ENCODE measurements at places on chromosomes 7 and 10. TPM values are rescaled to one million over a fixed set of nuclear protein-coding genes. Genes with fewer than 3 reads are reported as not detected.

Gene SYNPO2L
- total RNA-seq, result 0.08 TPM

Gene CPN1
- not detected for total RNA-seq

Gene CPA4
- not detected for total RNA-seq

Gene ABCB4
- 0.87 TPM for total RNA-seq

Gene STAG3
- total RNA-seq, result 4.0 TPM

Gene AEBP1
- total RNA-seq, result 4.2 TPM

GRCh38 chr7:131797841-131798240 is 241.4 kb upstream of the PODXL start:
- H3K27ac ChIP-seq, result no peak overlapping the region
- H3K27me3 ChIP-seq, result peaks cover 39% of the 10 kb centered on the region
- DNase-seq, result no peak
- no peaks in the 10 kb centered on the region for H3K36me3 ChIP-seq
- H3K4me1 ChIP-seq, result no peaks in the 10 kb centered on the region

GRCh38 chr10:75736889-75737579 is 305.6 kb downstream of the LRMDA start:
- no peak overlapping the region for H3K27ac ChIP-seq
- no peaks in the 10 kb centered on the region for H3K4me1 ChIP-seq
- no peak for DNase-seq
- H3K4me3 ChIP-seq, result no peak overlapping the region
- peaks cover 3% of the 10 kb centered on the region for H3K36me3 ChIP-seq
- H3K27me3 ChIP-seq, result peaks cover 52% of the 10 kb centered on the region

DNA sequence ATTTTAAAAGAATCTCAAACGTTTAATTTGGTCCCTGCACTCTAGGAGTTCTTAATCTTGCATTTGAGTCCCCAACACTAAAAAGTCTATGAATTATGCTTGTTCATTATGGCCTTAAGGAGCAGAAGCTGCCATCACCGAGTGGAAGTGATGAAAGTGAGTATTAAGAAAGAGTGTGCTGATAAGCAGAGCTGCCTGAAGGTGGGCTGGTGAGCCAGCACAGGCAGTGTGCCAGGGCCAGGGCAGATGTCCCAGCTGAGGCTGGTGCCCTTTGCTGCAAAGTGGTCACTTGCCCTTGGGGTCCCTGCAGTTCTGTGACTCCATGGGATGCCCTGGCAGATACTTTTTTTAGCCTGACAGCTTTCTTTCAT is 72.9 kb upstream of the LOXL4 start:
- no peak overlapping the region for H3K27ac ChIP-seq
- H3K4me1 ChIP-seq, result peaks cover 3% of the 10 kb centered on the region
- H3K4me3 ChIP-seq, result no peak overlapping the region
- DNase-seq, result no peak
- peaks cover 50% of the 10 kb centered on the region for H3K27me3 ChIP-seq

DNA sequence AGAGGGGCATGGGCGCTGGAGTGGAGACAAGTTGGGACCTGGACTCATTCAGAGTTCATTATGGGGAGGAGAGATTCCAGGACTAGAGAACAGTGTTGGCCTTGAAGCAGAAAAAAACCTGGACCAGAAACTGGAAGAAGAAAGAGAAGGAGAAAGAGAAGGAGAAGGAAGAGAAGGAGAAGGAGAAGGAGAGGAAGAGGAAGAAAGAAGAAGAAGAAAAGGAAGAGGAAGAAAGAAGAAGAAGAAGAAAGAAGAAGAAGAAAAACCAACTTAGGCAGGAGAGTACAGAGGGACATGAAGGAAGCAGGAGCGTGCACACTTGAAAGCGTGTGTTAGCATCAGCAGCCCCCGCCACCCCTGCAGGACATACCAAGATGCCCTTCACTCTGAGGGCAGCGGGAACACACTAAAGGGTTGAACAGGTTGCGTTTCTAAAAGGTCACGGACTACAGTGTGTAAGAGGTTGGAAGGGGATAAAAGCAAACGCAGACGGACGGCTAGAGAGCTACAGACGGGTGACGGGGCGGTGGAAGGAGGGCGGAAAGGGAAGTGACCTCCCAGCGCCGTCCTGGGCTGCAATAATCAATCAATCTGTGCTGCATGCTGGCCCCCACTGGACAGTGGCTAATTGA is 95.3 kb downstream of the SEC61G start:
- peaks cover 18% of the 10 kb centered on the region for H3K27me3 ChIP-seq
- peaks cover 10% of the 10 kb centered on the region for H3K4me1 ChIP-seq
- DNase-seq, result no peak
- H3K4me3 ChIP-seq, result peak overlapping the region; percentile 74

GRCh38 chr10:87634311-87634710 is 25.4 kb upstream of the PAPSS2 start:
- no peak overlapping the region for H3K27ac ChIP-seq
- no peak overlapping the region for H3K4me3 ChIP-seq
- peaks cover 8% of the 10 kb centered on the region for H3K27me3 ChIP-seq
- H3K4me1 ChIP-seq, result no peaks in the 10 kb centered on the region

DNA sequence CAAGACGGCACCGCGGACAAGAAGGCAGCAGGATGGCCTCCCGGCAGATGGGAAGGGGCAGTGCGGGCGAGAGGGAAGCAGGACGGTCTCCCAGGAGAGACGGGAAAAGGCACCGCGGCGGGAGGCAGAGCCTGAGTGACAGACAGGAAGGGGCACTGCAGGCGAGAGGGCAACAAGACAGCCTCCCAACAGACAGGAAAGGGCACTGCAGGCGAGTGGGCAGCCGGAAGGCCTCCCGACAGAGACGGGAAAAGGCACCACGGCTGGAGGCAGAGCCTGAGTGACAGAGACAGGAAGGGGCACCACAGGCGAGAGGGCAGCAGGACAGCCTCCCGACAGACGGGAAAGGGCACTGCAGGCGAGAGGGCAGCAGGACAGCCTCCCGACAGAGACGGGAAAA is 32.6 kb downstream of the ESYT2 start:
- peak overlapping the region; percentile 77 for H3K27ac ChIP-seq
- no peaks in the 10 kb centered on the region for H3K27me3 ChIP-seq
- DNase-seq, result no peak
- H3K4me1 ChIP-seq, result peaks cover 22% of the 10 kb centered on the region

- no peaks in the 10 kb centered on the region for H3K27me3 ChIP-seq
- H3K4me1 ChIP-seq, result peaks cover 20% of the 10 kb centered on the region
- peak overlapping the region; percentile 92 for H3K4me3 ChIP-seq
- peak overlapping the region; percentile 93 for H3K27ac ChIP-seq
Measured at GRCh38 chr7:66682350-66683093, 53.8 kb downstream of the KCTD7 start.

DNA sequence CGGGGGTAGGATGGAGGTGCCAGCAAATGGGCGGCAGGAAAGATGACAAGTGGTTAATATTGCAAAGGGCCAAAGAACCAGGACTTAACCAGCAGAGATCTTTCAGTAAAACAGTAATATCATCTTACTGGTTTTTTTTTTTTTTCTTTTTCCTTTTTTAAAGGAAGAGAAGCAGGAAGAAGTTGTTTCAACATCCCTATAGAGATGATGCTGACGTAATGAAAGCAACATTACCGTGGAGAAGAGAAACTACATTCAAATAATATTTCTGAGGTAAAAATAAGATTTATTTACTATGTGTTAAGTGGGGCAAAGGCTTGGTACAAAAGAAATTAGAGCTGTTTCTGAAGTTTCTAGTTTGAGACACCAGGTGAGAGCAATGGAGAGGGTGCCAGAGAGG is 11.0 kb downstream of the MINDY3 start:
- H3K4me3 ChIP-seq, result no peak overlapping the region
- peak overlapping the region; percentile 24 for H3K27ac ChIP-seq
- H3K36me3 ChIP-seq, result peaks cover 9% of the 10 kb centered on the region
- H3K27me3 ChIP-seq, result no peaks in the 10 kb centered on the region
- no peak for DNase-seq

- H3K27me3 ChIP-seq, result peaks cover 6% of the 10 kb centered on the region
- no peak for DNase-seq
- H3K4me1 ChIP-seq, result peaks cover 3% of the 10 kb centered on the region
- H3K4me3 ChIP-seq, result no peak overlapping the region
- H3K27ac ChIP-seq, result no peak overlapping the region
- H3K36me3 ChIP-seq, result no peaks in the 10 kb centered on the region
Measured at GRCh38 chr10:132510174-132510611, 27.4 kb upstream of the INPP5A start.

- H3K36me3 ChIP-seq, result no peaks in the 10 kb centered on the region
- H3K27ac ChIP-seq, result no peak overlapping the region
- DNase-seq, result no peak
- H3K27me3 ChIP-seq, result peaks cover 20% of the 10 kb centered on the region
Measured at GRCh38 chr10:3595736-3596135, 189.3 kb downstream of the KLF6 start.

GRCh38 chr7:116439005-116439404 is 60.5 kb upstream of the CAV2 start:
- H3K27me3 ChIP-seq, result peaks cover 25% of the 10 kb centered on the region
- no peak for DNase-seq
- no peak overlapping the region for H3K27ac ChIP-seq
- no peak overlapping the region for H3K4me3 ChIP-seq

GRCh38 chr10:101011517-101012423 is 12.2 kb downstream of the LZTS2 start:
- DNase-seq, result no peak
- peaks cover 26% of the 10 kb centered on the region for H3K27me3 ChIP-seq
- peaks cover 17% of the 10 kb centered on the region for H3K4me1 ChIP-seq
- no peak overlapping the region for H3K4me3 ChIP-seq
- H3K36me3 ChIP-seq, result peaks cover 5% of the 10 kb centered on the region
- H3K27ac ChIP-seq, result no peak overlapping the region

DNA sequence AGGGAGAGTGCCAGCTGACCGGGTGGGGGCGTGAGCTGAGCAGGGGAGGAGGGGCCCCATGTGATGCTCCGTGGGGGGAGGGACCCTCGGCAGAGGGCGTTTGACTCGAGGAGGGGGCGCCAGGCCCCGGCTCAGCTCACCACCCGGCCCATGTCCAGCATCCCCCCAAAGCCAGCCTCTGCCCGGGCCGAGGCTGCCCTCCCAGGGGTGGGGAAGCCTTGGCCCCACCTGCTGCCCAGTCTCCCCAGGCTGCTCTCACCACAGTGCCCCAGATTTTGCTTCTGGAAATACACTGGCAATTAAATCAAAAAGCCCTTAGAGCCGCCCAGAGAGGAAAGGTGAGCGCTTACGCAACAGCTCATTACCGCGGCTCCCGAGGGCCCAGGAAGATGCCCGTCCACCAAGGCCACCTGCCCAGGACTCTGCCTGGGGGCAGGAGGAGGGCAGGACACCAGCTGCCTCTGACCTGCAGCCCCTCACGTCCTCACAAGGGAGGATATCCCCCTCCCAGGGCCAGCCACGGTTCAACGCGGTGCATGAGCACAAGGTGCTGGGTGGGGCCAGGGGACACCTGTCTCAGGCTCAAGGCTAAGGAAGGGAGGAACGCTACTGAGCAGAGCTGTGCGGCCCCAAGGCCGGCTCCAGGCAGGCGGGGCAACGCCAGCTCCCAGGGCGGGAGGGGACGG is 70.0 kb upstream of the INPP5A start:
- no peak for DNase-seq
- no peak overlapping the region for H3K27ac ChIP-seq
- H3K4me3 ChIP-seq, result no peak overlapping the region
- no peaks in the 10 kb centered on the region for H3K4me1 ChIP-seq
- H3K36me3 ChIP-seq, result no peaks in the 10 kb centered on the region
- H3K27me3 ChIP-seq, result peaks cover 4% of the 10 kb centered on the region

- no peaks in the 10 kb centered on the region for H3K36me3 ChIP-seq
- DNase-seq, result no peak
- H3K4me1 ChIP-seq, result no peaks in the 10 kb centered on the region
- no peaks in the 10 kb centered on the region for H3K27me3 ChIP-seq
- no peak overlapping the region for H3K27ac ChIP-seq
Measured at GRCh38 chr7:29363636-29364425, 169.3 kb downstream of the CHN2 start.

GRCh38 chr7:87231258-87231657 is 11.7 kb upstream of the TMEM243 start:
- H3K27me3 ChIP-seq, result peaks cover 13% of the 10 kb centered on the region
- DNase-seq, result no peak
- H3K36me3 ChIP-seq, result peaks cover 3% of the 10 kb centered on the region
- no peak overlapping the region for H3K27ac ChIP-seq
- no peak overlapping the region for H3K4me3 ChIP-seq

DNA sequence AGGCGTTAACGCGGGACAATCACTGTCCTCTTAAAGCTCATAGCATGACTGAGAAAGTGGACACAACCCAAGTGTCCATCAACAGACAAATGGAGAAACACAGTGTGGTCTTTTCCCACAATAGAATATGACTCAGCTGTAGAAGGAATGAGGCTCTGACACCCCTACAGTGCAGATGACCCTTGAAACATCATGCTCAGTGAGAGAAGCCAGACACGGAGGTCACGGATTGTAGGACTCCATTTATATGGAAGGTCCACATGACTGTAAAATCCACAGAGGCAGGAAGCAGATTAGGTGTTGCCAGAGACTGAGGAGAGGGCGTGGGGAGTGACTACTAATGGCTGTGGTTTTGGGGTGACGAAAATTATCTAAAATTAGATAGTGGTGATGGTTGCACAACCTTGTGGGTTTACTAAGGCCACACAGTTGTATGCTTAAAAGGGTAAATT is 6.1 kb upstream of the NCAPG2 start:
- H3K4me3 ChIP-seq, result no peak overlapping the region
- no peak for DNase-seq
- H3K27me3 ChIP-seq, result peaks cover 5% of the 10 kb centered on the region
- H3K27ac ChIP-seq, result peak overlapping the region; percentile 12

DNA sequence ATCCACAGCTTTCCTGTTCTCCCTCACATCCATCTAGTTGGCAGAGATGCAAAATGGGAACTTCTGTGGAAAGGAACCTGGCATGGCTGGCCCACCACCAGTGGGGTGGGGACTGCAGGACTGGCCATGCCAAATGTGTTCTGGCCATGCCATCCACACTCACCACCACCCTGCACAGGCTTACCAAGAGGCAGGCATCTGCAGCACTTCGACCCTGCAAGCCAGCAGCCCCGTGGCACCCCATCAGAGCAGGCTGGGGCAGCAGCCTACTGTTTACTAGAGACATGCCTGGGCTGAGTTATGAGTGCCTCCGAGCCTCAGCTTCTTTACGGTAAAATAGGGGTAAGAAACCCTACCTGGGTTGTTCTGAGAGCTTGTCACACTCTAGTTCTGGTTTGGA is 313.1 kb downstream of the PLXNA4 start:
- H3K27ac ChIP-seq, result no peak overlapping the region
- no peaks in the 10 kb centered on the region for H3K36me3 ChIP-seq
- peaks cover 4% of the 10 kb centered on the region for H3K27me3 ChIP-seq
- no peak for DNase-seq
- H3K4me3 ChIP-seq, result no peak overlapping the region

GRCh38 chr7:116159711-116160110 is 50.6 kb upstream of the TES start:
- peaks cover 4% of the 10 kb centered on the region for H3K4me1 ChIP-seq
- H3K36me3 ChIP-seq, result peaks cover 5% of the 10 kb centered on the region

GRCh38 chr10:62027841-62028501 is 126.5 kb downstream of the ARID5B start:
- H3K27ac ChIP-seq, result no peak overlapping the region
- no peak overlapping the region for H3K4me3 ChIP-seq
- no peaks in the 10 kb centered on the region for H3K27me3 ChIP-seq
- no peak for DNase-seq
- peaks cover 18% of the 10 kb centered on the region for H3K4me1 ChIP-seq

All from T-helper 17 cell (primary cell).